Stimulated activated CD4-positive, alpha-beta T cell treated with anti-CD3 and anti-CD28 coated beads, Interleukin-4, amount 100 ng/mL, for 4 hours (primary cell): ENCODE measurements at places on chromosomes 3 and 15.
A peak's percentile ranks its signal among the peaks of the same experiment; 100 is the strongest.

DNA sequence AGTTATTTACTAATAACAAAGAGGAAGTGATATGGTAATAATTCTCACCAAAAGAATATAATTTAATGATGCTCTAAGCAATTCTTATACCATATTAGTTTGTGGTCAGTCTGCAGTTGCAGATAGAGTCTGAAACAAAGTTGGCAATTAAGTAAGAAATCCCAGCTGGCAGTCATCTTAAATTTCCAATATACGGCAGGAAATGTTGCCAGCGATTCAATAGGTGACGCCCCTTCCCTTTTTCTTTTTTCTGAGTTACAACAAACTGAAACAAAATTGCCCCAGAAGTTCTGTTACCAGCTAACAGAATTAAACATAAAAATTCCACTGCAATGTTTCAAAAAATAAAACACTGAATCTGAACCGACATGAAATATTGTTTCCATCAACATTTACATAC lies 26.7 kb downstream of the LRRFIP2 start:
- no peak for DNase-seq

GRCh38 chr3:115685097-115685496 lies 61.8 kb downstream of the GAP43 start:
- DNase-seq, result no peak

- no peak for DNase-seq
Observed at GRCh38 chr3:108345492-108346205, 49.3 kb downstream of the HHLA2 start.

DNA sequence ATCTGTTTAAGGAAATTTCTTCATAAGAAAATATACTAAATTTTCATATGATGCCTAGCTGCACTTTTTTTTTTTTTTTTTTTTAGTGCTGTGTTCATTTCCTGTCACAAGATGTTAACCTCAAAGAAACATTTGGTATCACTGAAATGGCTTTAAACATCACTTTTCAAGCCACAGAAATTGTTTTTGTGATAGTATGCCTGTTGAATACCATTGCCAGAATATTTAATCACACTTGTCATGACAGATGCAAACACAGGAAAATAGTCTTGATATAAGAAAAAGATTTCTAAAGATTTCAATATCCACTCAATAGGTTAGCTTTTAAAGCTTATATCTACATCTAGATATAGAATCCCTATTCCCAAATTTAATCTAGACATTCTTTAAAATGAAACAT lies 608.5 kb upstream of the AGTR1 start:
- no peak for DNase-seq

GRCh38 chr3:18868911-18869689 lies 279.2 kb upstream of the KCNH8 start:
- peak; percentile 15 for DNase-seq

- no peak for DNase-seq
Observed at GRCh38 chr15:91889111-91889815, 35.8 kb downstream of the SLCO3A1 start.

GRCh38 chr3:157438194-157438730 lies 1.6 kb downstream of the PTX3 start:
- DNase-seq, result no peak

- DNase-seq, result no peak
Observed at GRCh38 chr3:176286476-176287085, 910.7 kb downstream of the TBL1XR1 start.

DNA sequence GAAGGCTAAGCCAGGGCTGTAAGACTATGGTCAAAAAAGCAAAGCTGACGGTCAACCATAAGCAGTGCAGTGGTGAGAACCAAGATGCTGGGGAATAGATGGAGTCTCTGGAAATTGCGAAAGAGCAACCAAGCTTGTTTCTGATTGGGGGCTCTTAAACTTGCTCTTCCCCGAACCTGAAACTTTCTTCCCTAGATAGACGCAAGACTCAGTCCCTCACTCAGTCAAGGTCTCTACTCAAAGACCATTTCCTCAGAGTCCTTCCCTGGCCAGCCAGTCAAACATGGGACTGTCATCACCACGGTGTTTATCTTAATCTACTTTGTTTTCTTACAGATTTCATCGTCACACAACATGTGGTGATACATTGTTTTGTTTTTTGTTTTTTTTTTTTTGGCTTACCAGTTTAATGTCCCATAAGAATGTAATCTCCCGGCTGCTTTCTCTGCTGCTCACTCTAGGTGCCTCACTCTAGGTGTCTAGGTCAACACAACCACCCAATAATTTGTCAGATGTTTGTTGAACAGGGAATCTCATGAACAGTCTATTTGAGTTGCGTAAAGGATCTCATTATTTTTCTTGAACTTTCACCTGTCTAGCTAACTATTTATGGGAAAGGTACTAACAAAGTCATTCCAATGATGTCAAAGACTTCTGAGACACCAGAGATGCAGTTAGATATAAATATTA lies 495.4 kb downstream of the FOXP1 start:
- DNase-seq, result no peak

DNA sequence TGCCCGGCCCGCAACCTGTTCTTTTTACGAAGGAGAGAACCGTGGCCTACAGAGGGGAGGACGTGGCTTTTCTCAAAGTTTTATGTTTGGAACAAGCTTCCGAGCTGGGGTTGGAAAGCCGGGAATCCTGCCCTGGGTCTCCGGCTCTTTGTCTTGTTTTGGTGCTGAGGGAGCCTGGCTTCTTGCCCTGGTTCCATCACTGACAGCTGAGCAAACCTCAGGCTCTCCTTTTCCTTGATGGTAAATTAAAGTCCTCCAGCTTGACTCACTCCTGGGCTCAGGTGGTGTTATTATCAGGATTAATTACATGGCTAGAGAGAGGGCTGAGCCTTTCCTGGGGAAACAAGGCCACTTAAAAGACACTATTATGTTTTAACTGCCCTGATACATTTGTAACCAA lies 289.5 kb upstream of the RGMA start:
- DNase-seq, result no peak

DNA sequence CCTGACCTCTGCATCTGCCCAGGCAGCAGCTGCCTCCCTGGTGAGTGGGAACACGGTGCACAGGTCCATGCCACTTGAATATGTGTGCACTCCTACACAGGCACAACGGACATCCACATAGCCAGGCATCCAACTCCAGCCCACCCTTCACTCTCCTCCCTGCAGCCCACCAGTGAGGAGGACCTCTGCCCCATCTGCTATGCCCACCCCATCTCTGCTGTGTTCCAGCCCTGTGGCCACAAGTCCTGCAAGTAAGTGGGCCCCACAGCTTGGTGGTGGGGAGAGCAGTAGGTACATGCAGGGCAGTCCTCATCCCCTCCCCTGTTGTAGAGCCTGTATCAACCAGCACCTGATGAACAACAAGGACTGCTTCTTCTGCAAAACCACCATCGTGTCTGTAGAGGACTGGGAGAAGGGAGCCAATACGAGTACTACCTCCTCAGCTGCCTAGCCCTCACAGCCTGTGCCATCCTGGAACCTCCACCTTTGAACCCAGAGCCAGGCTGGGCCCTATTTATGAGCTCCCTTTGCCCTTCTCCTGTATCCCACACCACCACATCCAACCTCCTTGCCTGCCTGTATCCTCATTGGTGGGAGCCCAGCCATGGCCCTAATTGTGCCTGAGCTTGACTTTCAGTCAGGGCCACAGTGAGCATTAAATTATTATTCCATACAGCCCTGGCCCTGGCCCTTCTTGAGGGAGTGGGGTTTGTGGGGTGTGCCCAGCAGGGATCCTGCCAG lies 1.5 kb upstream of the AMIGO3 start:
- DNase-seq, result no peak

GRCh38 chr3:126064627-126065258 lies 19.2 kb downstream of the SLC41A3 start:
- no peak for DNase-seq

- DNase-seq, result no peak
Observed at GRCh38 chr3:65979162-65979561, 59.6 kb downstream of the MAGI1 start.

GRCh38 chr15:77335298-77335697 lies 84.6 kb downstream of the PEAK1 start:
- no peak for DNase-seq

DNA sequence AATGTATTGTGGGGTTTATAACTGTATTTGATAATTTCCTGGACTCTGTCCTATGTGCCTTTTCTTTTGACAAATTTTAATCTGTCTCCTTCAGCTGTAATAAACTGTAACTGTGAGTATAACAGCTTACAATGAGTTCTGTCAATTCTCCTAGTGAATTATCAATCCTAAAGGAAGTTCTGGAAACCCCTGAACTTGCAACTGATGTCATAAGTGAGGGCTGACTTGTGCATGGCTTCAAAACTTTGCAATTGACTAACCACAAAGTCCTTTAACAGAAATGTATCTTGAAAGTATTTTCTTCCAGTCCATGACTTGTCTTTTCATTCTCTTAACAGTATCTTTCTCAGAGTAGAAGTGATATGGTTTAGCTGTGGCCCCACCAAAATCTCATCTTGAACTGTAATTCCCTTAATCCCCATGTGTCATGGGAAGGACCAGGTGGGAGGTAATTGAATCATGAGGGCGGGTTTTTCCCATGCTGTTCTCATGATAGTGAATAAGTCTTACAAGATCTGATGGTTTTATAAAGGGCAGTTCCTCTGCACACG lies 108.3 kb downstream of the TFDP2 start:
- no peak for DNase-seq

DNA sequence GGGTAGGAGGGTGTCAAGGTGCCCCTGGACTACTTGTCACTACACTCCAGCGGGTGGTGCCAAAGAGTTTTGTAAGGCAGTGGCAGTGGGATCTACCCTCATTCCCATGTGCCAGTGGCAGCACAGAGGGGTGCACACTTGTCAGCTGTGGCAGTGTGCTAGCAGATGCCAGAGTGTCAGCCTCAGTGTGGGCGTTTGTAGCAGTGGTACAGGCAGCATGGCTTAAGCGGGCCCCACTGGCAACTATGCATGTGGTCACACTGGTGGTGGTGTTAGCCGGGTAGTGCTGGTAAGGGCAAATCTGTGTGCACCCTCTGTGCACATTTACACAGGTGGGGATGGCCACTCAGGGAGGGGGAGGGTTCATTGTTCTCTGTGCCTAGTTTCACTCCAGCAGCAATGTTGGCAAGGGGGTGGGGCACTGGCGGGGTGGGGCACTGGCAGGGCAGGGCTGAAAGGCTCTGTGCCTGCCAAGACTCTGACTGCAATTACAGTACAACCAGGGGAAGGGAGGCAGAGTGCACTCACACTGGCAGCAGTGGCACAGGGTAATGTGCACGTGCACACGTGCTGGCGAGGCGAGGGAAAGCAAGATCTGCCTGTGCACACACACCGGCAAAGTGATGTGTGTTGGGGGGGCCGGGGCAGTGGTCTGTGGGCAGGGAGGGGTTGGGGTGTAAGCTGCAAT lies 31.8 kb downstream of the MYO9A start:
- no peak for DNase-seq

GRCh38 chr3:50218448-50218847 lies 13.4 kb downstream of the SLC38A3 start:
- no peak for DNase-seq

DNA sequence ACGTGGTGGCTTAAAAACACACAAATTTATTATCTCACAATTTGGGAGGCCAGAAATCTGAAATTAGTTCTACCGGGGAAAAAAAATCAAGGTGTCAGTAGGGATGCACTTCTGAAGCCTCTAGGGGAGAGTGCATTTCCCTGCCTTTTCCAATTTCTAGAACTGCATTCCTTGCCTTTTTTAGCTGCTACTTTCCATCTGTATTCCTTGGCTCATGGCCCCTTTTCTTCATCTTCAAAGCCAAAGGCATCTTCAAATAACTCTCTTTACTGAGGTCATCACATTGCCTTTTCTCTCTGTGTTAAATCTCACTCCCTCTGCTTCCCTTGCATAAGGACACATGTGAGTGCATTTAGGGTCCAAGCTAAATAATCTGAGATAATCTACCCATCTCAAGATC lies 69.5 kb upstream of the NEO1 start:
- DNase-seq, result no peak

- DNase-seq, result peak; percentile 39
Observed at GRCh38 chr3:156816091-156816793, 9.9 kb upstream of the LEKR1 start.

GRCh38 chr15:100043068-100043641 lies 298.6 kb downstream of the ADAMTS17 start:
- no peak for DNase-seq

GRCh38 chr15:44545913-44546802 lies 9.2 kb downstream of the EIF3J start:
- DNase-seq, result peak; percentile 20

DNA sequence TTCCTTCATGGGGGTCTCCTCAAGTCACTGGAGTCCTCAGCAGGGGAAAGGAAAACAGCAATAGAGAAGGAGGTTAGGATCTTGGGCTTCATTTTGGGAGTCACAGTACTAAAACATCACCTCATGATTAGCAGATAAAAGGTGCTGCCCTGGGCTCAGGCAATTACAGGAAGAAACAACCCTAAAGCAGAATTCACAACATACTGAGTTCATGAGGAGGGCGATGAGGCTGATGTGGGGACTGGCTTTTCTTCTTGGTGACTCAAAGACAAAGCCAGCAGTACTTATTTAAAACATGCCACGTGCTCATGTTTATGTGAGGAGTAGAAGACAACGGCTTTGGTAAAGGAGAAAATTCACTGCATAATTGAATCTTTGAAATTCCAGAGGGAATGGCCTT lies 822.3 kb upstream of the CFAP20DC start:
- DNase-seq, result no peak

GRCh38 chr3:179263134-179263533 lies 12.2 kb upstream of the KCNMB3 start:
- DNase-seq, result no peak

- no peak for DNase-seq
Observed at GRCh38 chr3:108669208-108669607, 79.7 kb downstream of the DZIP3 start.

DNA sequence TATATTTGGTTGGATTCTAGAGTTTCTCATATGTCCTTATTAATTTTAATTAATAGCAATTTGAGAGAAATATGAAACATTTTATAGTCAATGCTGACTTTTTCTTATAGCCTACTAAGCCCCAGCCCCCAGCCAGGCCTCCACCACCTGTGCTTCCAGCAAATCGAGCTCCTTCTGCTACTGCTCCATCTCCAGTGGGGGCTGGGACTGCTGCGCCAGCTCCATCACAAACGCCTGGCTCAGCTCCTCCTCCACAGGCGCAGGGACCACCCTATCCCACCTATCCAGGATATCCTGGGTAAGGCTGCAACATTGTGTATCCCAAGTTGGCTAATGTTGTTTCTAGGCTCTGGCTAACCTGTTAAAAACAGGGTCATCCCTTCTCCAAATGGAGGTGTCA lies 66.7 kb downstream of the PDCD6IP start:
- no peak for DNase-seq

- DNase-seq, result no peak
Observed at GRCh38 chr3:138051947-138052802, 42.2 kb downstream of the CLDN18 start.

DNA sequence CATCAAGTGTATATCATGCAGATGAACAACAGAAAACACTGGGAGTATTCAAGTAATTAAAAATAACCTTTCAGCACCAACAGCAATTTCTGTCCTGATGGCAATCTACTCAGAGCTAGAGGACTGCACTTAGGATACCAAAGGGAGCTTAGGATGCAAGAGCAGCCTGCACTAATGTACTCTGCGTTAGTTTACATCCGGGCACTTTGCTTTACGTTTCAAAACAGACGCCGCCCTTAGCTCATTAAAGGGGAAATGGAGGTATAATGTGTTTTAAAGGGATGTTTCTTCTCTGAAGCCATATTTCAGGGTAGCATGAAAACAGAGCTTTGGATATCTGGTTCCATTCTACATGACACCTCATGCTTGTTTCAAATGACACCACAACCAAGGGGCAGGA lies 14.0 kb upstream of the B3GNT5 start:
- DNase-seq, result no peak
